ENCODE measurements at places on chromosomes 5 and 9.

GRCh38 chr5:54671111-54671531 lies 153.6 kb downstream of the SNX18 start:
- no peak for DNase-seq

- DNase-seq: no peak
Observed at GRCh38 chr5:92337772-92338234, 954.7 kb upstream of the ARRDC3 start.

GRCh38 chr9:90840696-90841095 lies 39.1 kb downstream of the SYK start:
- DNase-seq: no peak

DNA sequence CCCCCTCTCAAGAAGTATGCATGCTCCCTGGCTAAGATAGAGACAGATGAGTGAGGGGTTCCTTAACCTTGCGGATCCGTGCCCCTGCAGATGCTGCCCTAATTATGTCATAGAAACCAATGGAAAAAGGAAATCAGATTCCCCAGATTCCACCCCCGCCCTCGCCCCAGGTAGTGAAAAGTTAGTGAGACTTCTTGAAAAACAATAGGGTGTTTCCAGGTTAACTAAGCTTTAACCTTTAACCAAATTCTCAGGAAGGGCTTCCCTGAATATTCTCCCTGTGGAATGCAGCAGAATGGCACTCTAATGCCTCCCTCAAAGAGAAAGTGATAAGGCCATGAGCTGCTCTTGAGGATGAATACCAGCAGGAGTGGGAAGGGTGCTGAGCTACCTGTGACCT lies 116.0 kb upstream of the RANBP3L start:
- no peak for DNase-seq

DNA sequence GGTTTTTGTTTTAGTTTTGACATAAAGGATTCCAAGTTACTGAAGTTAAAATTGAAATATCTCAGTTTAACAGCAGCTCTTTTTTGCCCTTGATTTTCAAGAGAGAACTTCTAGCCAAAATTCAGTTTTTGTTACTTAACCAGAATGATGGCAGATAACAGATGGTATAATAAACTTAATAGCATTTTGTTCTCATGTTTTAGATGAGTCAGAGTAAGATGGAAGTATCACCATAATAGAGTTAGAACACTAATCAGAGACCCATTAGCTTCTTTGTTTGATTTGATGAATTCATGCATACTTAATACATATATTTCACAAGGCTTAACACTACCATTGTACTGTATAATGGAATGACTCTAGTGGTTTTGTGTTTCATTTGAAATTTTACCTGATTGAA lies 11.9 kb downstream of the ZCCHC9 start:
- DNase-seq: no peak

GRCh38 chr5:122101636-122102285 lies 23.7 kb upstream of the LOX start:
- DNase-seq: no peak

- no peak for DNase-seq
Observed at GRCh38 chr9:86749161-86749893, 198.0 kb downstream of the GAS1 start.
